ENCODE measurements at places on chromosomes 5 and 9.

- DNase-seq = no peak
These were observed 65.1 kb downstream of the DAP start for GRCh38 chr5:10695759-10696543.

DNA sequence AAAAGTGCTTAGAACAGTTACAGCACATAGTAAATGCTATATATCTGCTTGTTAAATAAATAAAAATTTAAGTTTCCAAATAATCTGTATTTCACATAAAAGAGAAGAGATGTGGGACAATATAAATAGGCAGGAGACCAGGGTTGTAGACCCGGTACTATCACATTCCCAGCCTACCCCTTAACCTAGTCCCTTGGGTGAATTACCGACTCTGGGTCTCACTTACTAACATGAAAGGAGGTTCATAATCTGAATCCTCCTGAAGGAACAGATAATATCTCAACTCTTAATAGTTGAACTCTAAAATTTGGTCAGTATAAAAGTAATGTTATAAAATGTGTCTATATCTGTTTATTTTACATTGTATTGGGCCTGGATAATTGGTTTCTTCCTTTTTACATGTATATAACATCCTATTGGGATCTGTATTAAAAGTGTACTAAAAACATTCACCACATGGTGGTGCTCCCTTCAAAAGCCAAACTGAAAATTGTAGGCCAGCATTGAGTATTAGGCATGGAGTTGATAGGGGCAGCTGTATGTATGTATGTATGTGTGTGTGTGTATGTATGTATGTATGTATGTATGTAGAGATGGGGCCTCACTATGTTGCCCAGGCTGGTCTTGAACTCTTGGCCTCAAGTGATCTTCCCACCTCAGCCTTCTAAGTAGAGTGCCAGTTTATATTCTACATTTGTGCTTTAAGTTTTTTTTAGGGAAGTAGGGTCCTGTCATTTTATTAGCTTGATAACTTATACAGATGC is 64.2 kb upstream of the ABL1 start:
- DNase-seq = no peak

GRCh38 chr9:16364347-16364746 is 506.1 kb downstream of the BNC2 start:
- DNase-seq = no peak

- no peak for DNase-seq
These were observed 214.7 kb upstream of the NR4A3 start for GRCh38 chr9:99606957-99607356.

DNA sequence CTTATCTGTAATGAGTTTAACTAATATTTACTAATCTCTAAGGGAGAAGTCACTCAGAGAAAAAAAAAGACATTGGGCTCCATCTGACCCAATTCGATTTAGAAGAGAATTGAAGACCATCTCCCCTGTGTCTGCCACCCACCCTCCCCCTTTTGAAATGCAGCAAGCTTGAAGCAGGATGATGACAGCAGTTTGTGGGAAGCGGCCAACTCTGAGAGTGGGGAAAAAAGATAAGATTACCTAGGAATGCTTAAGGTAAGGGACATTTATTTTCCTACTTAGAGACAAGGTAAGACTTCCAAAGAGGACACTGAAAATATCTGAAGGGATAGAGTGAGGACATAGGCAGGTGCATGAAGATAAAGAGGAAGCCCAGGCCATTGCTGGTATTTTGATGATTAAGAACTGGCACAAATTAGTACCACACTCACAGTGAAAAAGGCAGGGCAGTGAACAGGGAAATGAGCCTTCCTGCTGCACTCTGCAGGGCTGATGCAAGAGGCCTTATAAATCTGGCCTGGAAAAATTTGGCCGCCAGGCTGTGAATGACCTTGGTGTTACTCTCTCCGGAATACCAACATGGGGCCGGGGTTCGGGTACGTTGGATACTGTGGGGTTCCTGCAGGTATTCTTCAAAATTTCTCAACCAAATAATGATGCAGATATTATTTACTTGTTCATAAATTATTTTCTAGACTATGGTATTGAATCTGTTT is 42.3 kb downstream of the HTR1A start:
- DNase-seq = no peak

GRCh38 chr9:88219601-88220000 is 81.3 kb upstream of the SPATA31C2 start:
- DNase-seq = no peak

DNA sequence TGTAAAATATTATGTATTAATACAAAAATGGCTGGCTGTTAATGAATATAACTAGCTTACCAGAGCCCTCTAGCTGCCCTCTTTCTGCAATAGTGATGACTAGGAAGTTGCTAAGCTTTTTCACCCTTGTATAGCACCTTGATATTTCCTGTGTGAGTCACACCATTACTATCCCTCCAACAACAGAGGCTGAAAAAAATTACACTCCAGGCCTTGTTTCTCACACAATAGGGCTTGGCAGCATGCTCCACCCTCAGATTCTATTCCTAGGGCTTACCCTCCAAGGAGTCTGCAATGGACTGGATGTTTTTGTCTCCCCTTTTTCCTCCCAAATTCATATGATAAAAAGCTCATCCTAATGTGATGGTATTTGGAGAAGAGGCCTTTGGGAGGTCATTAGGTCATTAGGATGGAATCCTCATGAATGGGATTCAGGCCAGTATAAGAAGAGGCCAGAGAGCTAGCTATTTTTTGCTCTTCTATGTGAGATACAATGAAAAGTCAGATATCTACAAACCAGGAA is 184.6 kb upstream of the MAP1B start:
- DNase-seq = no peak

DNA sequence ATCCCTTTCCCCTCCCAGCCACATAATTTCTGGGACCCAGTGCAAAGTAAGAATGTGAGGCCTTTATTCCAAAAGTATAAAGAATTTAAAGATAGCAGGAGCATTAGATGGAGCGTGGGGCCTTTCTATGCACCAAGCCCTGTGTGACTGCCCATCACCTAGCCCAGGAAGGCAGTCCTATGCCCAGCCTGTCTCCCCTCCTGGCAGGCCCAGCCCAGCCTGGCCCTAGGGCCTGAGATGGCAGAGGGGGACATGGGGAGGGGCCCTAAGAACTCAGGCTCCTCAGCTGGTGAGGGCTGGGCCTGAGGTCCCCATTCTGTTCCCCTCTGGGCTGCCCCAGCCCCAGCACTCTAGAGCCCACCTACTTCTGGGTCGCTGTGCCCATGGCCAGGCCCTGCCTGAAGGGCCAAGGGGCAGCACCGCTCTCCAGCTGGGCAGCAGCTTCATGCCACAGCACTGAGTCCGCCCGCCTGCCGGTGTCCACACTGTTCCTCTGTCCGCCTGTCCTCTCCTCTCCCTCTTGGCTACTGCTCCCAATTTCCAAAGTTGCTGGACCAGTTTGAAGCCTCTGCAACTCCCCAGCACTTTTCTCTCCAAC is 995 bp upstream of the SLC23A1 start:
- no peak for DNase-seq

GRCh38 chr9:125494653-125494915 is 212.4 kb downstream of the MAPKAP1 start:
- no peak for DNase-seq

- DNase-seq = no peak
These were observed 38.8 kb downstream of the NFX1 start for GRCh38 chr9:33329117-33329563.

DNA sequence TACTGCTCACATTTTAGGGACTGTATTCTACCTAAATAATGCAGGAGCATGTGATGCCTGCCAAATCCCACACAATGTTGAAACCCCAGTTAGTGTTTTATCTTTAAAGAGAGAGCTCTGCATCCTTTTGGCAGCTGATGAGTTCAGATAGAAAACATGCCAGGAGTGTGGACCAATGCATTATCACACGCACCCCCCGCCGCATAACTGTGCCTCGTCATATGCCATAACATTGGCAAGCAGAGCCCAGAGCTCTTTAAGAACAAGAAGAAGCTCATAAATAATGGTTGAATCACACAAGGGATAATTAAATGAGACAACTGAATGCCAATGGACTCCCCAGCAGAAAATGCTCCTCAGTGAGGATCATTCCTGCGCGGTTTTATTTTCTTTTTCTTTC is 52.8 kb upstream of the RORB start:
- no peak for DNase-seq

DNA sequence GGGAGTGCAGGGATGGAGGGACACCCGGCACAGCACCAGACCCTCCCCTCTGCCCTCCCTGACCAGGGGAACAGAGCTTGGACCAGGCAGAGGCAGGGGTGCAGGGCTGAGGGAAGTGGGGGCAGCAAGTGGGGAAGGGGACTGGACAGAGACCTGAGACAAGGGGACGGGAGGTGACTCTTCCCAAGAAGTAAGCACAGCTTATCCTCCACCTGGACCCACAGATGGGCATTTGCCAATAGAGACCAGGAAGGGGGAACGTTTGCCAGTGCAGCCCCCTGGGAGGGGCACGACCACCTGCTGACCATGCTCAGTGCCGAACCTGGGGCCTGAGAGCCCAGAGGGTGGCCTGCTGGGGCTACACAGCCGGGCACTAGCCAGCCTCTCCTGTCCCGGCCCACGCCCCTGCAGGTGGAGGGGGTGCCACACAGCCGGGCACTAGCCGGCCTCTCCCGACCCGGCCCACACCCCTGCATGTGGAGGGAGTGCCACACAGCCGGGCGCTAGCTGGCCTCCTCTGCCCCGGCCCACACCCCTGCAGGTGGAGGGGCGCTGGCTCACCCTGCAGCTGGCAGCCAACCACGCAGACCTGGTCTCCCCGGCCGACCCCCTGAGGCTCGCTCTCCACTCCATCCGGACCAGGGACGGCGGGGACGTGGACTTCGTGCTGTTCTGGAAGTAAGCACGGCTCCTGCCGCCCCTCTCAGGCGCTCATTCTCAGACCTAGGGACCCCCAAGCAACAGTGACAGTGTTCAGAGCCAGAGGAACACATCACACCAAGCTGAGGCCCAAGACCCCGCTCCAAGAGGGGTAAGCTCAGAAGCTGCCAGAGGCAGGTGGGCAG is 24.3 kb downstream of the GLT6D1 start:
- DNase-seq = no peak

DNA sequence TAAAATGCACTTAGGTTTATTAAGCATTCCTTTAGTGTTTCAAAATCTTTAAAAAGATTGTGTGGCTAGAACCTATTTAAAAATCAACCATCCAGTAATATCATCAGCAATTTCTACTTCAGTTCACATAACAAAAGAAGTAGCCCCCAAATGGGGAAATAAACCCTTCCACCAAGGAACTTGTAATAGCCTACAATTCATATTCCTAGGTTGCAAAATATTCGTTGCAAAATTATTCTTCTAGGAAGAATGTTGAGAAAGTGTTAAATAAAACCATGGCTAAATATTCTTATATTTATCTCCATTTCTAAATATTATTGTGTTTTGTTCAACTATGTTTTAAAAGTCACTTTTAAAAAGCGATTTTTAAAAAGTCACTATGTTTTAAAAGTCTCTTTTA is 177.9 kb upstream of the PRLR start:
- no peak for DNase-seq

DNA sequence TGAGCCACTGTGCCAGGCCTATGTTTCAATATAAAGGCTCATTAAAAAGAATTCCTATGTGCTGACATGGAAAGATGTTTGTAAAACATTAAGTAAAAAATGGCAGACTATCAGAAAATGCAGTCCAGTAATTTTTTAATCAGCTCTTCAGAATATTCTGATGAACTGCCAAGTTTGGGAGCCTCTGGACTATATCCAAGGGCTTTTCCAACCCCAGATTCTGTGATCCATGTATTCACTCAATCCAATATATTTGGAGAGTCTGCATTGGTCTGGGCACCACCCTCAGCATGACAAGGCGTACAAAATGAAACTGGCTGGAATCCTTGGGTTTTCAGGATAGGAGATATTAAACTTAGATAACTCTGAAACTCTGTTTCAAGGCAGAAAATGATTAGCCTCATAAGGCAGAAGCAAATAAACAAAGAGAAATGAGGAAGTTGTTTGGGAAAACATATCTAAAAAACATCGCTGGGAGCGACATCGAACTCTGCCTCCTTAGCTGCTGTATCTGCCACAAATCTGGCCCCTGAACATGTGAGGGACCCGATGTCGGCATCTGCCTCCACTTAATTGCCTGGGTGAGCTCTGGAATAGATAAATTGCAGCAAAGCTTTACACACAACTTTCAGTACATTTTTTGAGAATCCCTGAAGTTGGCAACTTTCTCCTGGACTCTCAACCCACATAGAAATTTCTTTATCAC is 14.4 kb downstream of the PDE6A start:
- DNase-seq = no peak

GRCh38 chr5:170635706-170636105 is 131.9 kb downstream of the KCNIP1 start:
- no peak for DNase-seq

GRCh38 chr9:842635-843426 is 1.3 kb downstream of the DMRT1 start:
- DNase-seq = no peak

- DNase-seq = no peak
These were observed 7.0 kb downstream of the MAMDC4 start for GRCh38 chr9:136858844-136859757.

GRCh38 chr5:7871653-7872052 is 2.7 kb downstream of the MTRR start:
- DNase-seq = no peak

DNA sequence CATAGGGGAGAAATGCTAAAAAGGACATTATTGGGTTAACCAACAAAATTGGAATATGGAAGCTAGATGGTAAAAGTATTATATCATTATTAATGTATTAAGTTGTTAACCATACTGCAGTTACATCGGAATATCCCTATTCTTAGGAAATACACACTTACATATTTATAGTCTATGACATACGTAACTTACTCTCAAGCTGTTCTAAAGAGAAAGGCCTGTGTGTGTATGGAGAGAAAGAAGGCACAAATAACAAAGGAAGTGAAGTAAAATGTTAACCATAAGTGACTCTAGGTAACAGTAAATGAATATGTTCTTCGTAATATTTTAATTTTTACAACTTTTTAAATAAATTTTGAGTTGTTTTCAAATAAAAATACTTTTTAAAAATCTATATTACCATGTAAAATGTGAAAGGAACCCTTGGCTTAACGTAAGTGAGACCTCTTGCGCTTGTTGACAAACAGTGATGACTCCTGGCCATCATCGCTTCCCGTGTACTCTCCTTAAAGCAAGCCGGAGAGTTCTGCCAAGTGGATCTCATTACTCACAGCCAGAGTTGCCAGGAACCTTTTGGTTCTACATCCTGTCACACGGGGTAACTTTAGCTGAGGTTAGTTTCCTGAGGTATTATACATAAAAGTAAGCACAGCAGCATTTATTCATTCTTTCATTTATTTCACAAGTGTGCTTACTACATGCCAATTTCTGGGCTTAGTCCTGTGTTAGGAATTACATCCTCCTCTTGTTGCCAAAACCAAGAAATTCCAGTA is 165.4 kb downstream of the EPB41L4A start:
- DNase-seq = no peak

DNA sequence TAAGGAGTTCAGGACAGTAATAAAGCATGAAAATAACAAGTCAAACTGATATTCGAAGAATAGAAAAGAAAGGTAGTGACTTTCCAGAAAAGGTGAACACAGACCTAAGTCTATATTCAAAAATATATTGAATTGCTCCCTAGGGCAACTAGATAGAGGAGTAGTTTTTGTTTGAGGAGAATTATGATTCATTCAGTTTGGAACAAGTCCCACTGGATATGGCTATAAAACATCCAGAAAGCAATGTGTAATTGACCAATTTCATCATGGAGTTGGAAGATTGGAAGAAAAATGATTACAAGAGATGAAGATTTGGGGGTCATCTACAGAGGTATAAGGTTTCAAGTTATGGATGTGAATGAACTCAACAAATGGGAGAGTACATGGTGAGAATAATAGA is 117.5 kb upstream of the ZNF462 start:
- no peak for DNase-seq

- peak; percentile 41 for DNase-seq
These were observed 233.8 kb downstream of the HSPA4 start for GRCh38 chr5:133285583-133286021.

- DNase-seq = no peak
These were observed 48.9 kb downstream of the FAM174A start for GRCh38 chr5:100584069-100584468.

Data from activated CD4-positive, alpha-beta T cell treated with anti-CD3 and anti-CD28 coated beads for 36 hours (primary cell).